ENCODE measurements at places on chromosomes 2 and 18.

- DNase-seq: no peak
Observed at GRCh38 chr2:160310118-160310828, 110.2 kb upstream of the ITGB6 start.

DNA sequence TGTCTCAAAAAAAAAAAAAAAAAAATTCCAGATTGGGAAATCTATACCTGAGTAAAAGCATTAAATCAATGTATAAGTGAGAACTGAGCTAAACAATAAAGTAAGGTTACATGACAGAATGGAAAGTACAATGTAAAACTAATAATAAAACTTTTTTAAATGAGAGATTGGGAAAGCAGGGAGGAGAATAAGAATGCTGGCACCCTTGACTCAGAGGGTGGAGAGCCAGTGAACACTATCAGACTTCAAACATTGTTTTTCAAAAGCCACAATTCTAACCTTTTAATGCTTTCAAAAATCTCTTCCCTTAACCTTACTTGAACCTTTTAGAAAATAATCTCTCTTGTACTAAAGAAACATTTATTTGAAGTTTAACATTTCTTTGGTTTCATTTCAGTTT lies 63.5 kb downstream of the TBC1D8 start:
- DNase-seq: no peak

DNA sequence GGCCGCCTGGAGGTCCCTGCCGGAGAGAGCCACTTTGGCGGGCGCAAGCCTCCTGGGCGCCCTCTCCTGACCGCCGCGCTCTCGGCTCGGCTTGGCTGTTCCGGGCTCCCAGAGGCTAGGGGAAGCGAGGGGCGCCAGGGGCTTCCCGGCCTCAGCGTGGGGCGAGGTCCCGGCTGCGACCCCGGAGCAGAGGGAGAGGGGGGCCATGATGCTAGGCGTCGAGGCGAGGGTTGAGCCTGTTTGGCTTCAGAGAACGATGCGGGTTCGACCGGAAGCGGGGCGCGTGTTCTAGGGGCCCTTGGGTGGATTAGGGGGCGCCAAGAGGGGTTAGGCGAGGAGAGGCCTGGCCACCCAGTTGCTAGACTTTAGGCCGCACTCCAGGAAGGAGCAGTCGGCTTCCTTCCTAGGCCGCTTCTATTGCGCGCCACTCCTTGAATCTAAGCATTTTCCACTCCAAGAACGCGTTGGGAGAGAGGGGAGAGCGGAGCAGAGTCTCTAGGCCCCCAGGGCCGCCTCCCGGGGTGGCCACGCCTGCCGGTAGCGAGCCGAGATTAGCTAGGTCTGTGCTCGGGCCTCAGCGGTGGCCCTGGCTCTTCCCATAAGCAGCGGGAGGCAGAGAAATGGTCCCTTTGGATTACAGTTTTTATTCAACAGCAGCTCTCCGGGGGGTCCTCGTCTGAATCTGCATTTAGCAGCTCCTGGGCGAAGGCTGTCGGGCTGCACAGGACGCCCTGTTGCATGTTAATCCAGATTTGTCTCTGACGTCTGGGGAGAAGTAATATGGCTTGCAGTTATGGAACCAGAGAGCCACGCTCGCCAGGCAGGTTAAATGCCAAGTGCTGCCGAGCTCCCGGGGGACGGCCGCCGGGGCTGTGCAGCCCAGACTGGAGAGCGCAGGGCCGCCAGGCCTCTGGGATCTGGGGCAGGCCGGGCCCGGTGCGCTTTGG lies 11.3 kb downstream of the MEIS1 start:
- DNase-seq: peak; percentile 39

GRCh38 chr2:239362507-239362906 lies 38.3 kb downstream of the HDAC4 start:
- DNase-seq: no peak

DNA sequence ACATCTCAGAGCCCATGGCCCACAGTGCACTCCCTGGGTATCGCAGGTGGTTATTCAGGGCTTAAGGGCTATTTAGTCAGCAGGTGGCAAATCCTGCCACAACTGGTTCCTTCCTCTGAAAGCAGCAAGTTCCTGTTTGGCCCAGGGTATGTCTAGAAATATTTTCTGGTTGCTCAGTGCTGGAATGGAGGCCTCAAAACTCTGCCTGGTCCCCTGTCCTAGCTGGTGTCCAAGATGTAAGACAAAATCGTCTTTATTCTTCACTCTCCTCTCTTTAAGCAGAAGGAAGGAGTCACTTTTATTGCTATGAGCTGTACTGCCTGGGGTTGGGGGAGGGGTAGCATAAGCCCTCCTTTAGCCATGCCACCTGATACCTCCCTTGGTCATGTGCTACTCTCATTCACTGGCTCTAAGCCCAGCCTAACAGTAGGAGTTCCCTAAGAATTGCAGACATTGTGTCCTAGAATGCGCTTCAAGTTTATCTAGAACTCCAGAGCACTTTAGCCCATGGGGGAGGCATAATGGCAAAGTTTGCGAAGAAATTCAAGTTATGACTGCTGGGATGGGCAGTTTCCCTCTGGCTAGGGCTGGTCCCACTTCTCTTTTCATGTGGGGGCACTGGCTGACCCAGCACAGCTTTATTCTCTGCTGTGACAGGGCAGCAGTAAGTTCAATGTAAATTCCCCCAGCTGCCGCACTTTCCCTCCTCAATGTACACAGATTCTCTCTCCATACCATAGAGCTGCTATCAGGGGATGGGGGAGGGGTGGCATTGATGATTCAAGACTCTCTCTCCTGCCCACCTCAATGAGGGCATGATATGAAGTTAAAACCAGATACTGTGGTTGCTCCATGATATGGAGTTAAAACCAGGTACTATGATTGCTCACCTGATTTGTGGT lies 27.1 kb upstream of the CWC22 start:
- DNase-seq: no peak

DNA sequence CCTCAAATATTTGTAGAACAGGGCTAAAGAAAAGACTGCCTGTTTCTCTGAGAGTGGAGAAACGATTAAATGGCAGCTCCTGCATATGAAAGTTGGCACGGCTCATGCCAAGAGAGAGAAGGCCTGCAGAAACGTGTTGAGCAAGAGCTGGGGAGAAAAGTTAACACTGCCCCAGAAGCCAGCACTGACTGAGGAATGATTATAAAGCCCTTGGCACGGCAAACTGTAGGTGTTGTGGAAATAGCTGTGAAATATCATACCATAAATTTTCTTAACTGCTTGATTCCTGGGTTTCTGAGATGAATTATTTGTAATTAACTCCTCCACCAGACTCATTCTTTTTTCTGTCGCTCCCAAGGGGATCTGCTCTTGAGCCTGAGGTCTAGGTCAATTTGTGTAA lies 4.3 kb downstream of the FRZB start:
- DNase-seq: no peak

DNA sequence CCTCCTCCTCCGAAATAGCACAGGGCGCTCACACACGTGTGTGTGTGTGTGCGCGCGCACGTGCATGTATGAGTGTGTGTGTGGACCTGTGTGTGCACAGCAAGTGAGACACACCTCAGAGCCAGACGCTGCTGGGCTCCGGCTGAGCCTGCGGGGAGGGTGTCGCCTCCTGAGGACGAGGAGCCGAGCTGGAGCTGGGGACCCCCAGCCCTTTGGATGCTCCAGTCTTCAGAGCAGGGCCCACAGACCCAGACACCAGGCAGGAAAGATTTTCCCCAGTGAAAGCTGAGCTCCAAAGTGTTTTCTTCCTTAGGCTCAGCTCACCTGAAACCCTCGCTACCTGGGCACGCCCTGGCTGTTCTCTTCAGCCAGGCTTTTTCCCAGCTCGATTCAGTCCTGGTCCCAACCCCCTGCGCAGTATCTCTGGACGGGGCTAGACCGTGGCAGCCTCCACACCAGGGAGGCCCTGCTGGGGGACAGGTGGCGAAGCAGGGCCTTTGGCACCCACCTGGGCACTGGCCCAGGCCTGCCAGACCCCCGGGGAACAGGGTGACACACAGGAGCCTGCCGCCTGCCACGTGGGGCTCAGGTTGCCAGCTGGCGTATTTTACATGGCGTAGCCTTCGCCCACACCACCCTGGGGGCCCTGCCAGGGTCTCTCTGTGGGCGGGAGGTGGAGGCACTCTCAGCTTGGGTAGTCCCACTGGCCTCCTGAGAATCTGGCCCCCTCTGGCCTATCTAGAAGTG lies 36.2 kb downstream of the PDIA6 start:
- DNase-seq: no peak

GRCh38 chr2:208548700-208549099 lies 142.1 kb downstream of the PTH2R start:
- no peak for DNase-seq

- DNase-seq: no peak
Observed at GRCh38 chr2:241465543-241465942, 42.8 kb downstream of the STK25 start.

GRCh38 chr2:170019060-170019805 lies 158.7 kb upstream of the MYO3B start:
- no peak for DNase-seq
